ENCODE measurements at places on chromosomes 2 and 18.

DNA sequence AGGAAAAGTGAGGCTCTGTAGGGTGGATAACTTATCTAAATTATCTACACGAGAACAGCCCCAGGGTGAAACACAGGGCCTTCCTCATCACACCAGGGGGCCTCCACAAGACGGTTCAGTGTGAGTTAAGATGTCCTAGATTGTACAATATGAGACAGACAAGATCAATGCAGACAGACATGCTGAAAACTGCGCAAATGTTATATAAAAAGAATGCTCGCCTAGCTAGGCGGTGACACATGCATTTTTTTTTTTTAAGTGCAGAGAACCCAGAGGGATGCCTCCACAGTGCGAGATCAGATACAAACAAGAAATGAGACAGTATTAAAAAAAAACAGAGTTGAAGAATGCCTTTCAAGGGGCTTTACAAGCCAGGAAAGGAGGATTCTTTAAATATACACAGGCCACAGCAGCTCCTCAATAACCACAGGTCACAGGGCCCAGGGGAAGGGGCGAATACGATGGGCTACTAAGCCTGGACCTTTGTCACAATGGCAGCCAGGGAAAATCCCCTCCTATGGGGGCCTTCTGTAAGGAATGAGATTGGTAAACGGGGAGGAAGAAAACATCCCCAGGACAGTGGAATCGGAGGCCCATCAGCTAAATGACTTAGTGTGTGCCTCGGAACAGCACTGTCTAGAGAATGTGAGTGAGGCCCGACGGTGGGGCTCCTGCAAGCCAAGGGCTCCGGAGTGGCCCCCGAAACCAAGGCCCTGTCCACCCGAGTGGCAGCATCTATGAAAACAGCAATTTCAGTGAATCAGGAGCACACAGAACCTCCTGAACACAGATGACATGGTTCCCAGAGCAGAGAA, 48.9 kb downstream of the ADCY3 start:
- DNase-seq, result no peak

DNA sequence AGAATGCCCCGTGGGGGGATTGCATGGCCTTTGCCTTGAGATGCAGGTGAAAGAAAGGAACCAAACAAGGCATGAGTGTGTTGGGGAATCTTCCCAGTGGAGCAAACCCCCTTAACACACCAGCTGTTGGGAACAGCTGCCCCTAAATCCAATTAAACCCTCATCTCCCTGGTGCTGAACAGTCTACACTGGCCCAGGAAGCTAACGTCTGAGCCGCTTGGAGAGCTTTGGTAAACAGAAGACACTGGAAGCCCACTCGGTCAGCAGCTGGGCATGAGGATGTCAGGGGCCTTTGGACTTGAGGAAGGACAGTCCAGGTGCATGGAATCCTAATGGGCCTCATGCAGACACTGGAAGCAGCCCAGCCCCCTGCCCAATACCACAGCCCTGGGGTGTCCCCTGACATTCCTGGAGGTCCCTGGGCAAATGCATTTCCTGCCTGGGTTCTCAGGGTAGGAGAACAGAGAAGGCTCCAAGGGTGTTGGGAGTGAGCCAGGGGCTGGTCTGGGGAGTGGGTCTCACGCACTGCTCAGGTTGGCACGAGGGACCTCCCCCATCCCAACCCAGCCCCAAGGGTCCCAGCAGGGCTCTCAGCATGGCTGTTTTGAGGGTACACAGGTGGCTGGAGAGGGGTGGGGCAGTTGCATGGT, 37.7 kb downstream of the GBX2 start:
- DNase-seq, result no peak

- no peak for DNase-seq
Measured at GRCh38 chr18:41324020-41324791, 630.8 kb upstream of the PIK3C3 start.

DNA sequence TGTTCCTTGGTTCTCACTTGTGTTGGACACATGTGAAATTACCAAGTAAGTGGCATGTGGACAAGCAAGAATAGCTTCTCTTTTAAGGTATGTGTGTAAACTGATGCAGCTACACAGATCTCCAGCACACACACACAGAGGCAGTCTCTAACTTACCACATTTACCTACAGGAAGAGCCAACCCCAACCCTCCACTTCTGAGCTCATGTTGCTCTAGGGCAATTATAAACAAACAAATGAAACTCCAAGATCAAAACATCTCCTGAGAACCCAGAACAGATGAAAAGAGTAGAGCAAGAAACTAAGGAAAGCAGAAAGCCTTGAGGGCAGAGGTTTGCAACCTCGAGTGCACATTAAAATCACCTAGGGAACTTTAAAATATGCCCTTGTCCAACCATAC, 16.0 kb upstream of the TMEM37 start:
- DNase-seq, result no peak

GRCh38 chr18:23314672-23315071, 138.4 kb upstream of the RIOK3 start:
- no peak for DNase-seq

GRCh38 chr2:81304154-81304830, 999.7 kb upstream of the LRRTM1 start:
- no peak for DNase-seq

GRCh38 chr2:147098940-147099339, 745.9 kb upstream of the ACVR2A start:
- no peak for DNase-seq

DNA sequence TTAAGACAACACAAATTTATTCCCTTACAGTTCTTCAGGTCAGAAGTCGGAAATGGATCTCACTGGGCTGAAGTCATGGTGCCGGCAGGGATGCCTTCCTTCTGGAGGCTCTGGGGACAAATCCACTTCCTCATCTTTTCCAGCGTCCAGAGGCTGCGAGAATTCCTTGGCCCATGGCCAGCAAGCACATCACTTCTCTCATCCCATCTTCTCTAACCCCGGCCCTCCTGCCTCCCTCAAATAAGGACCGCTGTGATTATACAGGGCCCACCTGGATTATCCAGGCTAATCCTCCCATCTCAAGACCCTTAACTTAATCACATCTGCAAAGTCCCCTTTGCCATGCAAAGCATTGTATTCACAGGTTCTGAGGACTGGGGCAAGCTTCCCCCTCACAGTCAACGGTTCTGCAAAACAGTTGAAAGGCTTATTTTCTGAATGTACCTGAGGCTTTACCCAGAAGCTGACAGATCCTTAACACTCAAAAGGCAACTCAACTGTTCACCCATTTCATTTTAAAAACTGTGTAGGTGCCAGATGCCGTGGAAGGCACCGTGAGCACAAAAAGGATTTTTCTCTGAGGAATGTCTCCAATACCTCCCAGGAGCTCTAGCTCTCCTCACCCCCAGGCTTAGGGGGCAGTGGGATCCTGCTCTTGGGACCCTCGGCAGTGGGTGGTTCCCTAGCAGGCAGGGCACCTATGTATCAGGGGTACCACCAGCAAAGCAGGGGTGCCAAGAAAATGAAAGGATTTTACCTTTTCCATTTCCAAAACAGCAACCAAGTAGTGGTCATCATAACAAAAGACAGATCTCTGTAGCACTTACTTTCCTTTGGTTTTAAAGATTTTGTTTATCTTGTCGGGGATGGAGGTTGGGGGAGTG, 84.0 kb downstream of the KCTD1 start:
- DNase-seq, result no peak

GRCh38 chr2:27060323-27060722, 8.9 kb downstream of the AGBL5 start:
- DNase-seq, result no peak

DNA sequence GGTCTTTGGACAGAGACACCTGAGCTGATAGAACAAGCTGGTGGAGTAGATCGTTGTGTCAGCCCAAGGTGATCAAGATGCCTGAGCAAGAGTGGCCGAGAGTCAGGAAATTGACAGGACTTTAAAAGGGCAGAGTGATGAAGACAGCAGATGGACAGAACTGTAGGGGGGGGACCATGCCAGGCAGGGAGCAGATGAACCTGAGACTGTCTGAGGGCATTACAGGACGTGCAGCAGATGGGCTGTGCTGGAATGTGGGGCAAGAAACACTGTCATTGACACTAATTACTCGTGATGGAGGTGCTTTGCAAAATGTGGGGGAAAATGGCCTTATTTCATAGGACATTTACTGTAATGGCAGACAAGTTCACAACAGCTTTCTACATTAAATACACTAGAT, 225.0 kb downstream of the THSD7B start:
- no peak for DNase-seq

DNA sequence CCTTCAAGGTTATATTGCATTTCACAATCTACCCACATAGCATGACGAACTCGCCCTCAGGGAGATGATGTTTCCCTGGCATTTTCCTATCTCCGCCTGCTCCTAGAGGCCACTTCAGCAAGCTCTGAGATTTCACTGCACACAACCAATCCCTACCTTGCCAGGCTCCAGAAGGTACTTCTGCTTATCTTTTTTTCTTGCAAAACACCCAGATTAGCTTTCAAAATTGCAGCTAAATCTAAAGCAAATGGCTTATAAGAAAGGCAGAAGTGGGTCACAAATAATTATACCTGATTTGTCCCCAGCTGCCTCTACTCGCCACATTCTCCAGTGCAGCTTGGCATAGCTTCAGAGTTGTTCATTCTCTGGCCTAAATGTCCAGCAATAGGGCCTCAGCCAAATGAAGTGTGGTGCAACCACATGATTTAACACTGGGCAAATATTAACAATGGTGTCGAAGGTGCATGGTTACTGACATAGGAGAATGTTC, 32.4 kb upstream of the MRPL19 start:
- DNase-seq, result no peak

DNA sequence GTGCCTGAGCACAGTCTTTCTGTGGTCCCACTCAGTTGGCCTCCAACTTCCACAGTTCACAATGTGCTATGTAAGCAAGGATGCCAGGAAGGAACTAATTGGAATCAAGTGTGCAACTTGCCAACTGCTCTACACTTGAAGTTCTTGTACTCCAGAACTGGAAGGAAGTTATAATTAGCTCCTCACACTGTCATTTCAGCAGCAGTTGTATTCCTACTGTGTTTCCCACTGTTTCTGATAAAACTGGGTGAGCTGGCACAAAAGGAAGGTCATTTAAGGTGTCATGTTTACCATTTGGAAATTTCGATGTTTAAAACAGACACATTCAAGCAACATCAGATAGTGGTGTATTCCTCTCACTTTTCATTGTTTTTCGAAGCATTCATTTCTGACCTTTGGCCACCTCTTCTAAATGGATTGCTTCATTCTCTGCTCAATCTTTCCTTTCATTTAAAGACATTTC, 84.2 kb downstream of the ANTXR1 start:
- no peak for DNase-seq

DNA sequence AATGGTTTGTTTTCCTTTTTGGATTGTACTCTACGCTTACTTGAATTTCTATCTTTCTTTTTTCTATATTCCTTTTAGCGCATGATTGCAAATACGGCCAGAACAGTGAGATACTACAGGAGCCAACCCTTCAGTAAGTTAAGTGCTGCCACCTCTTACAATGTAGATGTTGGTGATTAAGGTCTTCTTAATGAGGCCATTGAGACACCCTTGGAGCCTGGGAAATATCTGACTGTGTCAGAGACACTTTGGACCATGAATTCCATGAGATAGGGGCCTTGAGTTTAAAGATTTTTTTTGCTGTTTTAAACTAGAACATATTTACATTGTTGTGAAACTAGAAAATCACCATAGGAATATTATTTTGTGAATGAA, 27.1 kb upstream of the MAP3K20 start:
- no peak for DNase-seq

DNA sequence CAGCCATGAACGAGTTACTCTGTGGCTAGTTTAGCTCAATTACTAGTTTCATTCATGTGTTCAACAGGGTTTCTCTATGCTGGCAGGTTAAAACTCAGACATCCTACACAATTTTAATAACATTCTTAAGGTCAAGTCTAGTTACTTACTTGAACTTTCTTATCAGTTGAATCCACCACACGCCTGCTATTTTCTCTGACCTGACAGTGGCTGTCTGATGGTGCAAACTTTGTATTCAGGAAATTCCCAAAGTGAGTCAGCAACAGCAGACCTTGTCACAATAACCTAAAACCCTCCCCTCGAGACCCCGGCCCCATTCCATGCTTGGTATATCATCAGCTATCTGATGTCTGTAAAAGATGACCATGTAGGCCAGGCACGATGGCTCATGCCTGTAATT, 20.8 kb upstream of the CIDEA start:
- DNase-seq, result no peak

DNA sequence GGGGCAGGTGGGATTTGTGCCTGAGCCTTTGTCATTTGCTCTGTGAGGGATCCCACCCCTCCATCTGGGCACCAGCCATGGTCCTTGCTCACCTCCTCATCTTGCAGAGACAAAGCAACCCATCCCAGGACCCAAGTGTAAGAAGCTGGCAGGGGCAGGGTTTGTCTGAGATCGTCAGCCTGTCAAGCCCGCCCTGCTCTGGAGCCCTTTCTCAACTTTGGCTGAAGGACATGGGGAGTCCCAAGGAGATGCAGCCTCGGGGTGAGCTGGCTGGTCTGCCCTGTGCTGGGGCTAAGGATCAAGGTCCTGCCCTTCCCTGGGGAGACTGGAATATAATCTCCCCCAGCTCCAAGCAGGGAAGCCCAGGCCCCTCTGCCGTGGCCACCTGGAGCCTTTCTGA, 86.0 kb downstream of the CAPN13 start:
- peak; percentile 46 for DNase-seq

DNA sequence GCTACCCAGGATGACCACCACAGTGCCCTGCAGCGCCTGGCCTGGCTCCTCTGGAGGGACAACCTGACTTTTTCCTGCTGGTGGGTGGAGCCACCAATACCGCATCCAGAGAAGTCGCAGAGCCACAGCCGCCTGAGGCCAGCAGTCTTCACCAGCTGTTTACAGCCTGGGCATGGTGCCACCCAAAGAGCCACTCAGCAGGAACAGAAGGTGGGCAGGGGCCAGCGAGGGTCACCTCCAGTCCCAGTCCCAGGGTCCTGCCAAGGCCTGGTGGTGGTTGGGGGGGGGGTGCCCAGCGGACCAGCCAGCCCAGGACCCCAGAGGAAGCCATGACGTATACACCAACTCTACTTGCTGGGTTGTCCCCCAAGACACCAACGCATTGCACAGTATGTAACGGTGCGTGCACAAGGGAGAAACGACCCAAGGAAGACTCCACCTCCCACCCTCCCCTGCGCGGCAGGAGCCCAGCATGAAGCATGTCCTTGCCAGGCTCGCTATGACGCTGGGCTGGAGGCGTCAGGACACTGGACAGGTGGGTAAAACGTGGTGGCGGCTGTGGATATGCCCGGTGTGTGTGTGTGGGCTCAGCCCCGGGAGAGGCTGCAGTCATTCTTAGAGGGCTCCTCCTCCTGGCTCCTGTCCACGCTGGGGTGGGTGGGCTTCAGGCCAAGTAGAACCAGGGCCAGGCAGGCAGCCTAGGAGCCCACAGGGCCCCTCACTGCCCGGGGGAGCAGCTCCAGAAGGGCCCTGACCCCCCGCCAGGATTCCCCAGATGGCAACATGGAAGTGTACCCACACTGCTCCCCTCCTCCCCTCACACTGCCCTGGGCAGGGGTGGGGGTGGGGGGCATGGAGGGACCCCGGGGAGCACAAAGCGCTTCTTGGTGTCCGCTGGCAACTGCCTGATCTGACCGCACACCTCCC, 49.3 kb downstream of the HS6ST1 start:
- DNase-seq, result peak; percentile 65
